Panc1 (cell line): ENCODE measurements at places on chromosomes 6 and 20. TPM values are rescaled to one million over a fixed set of nuclear protein-coding genes. Genes with fewer than 3 reads are reported as not detected.

Gene TREM1
- total RNA-seq: not detected

DNA sequence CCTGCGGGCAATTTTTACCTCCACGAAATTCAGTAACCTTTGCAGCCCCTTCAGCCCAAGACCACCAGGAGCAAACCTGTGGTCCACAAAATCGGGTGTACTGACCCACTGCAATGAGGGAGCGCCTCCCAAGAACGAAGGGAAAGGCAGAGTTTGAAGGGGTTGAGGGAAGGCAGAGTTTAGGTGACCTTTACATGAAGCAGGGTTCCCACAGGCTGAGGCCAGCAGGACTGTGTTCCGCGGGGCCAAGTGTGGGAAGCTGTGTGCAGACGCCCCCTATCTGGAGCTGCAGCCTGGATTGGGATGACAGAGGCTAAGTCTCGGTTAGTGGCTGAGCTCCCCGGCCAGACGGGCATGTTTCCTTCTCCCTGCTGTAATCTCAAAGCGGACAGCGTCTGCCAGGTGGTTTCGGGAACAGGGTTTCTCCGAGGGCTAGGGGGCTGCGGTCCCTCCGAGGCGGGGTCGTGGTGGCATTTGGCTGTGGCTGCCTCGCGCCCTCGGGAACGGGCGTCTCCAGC is 826 bp upstream of the PYGB start:
- peaks cover 34% of the 10 kb centered on the region for H3K4me1 ChIP-seq
- H3K27ac ChIP-seq: peak overlapping the region; percentile 95
- no peak for DNase-seq
- H3K27me3 ChIP-seq: no peaks in the 10 kb centered on the region
- H3K4me3 ChIP-seq: peak overlapping the region; percentile 92

GRCh38 chr6:89290401-89291155 is 24.5 kb downstream of the GABRR2 start:
- H3K4me3 ChIP-seq: no peak overlapping the region
- no peak for DNase-seq
- no peak overlapping the region for H3K27ac ChIP-seq
- H3K27me3 ChIP-seq: no peaks in the 10 kb centered on the region
- H3K4me1 ChIP-seq: no peaks in the 10 kb centered on the region
- no peaks in the 10 kb centered on the region for H3K36me3 ChIP-seq

- H3K4me3 ChIP-seq: no peak overlapping the region
- DNase-seq: no peak
- no peaks in the 10 kb centered on the region for H3K36me3 ChIP-seq
- peaks cover 42% of the 10 kb centered on the region for H3K27me3 ChIP-seq
- no peak overlapping the region for H3K27ac ChIP-seq
Observed at GRCh38 chr6:116533233-116533957, 12.1 kb downstream of the TRAPPC3L start.

DNA sequence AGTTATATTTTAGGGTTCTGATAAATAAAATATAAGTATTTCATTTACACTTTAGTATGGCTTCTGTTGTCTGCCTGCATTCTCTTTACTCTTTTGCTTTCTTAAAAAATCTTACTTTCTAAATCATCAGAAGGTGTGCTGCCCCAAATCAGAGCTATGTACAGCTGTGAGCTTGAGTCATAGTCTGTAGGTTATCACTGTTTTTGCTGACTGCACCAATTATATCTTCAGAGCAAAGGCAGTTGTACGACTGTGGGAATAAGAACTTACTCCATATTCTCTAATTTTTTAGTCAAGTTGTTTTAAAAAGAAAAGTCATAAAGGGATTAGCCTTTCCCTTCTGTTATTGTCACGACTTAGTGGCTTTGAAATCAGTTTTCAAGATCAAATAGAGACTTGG is 1649.0 kb downstream of the HACE1 start:
- no peaks in the 10 kb centered on the region for H3K27me3 ChIP-seq
- no peak overlapping the region for H3K4me3 ChIP-seq
- H3K4me1 ChIP-seq: no peaks in the 10 kb centered on the region
- H3K27ac ChIP-seq: no peak overlapping the region
- no peaks in the 10 kb centered on the region for H3K36me3 ChIP-seq
- DNase-seq: no peak

DNA sequence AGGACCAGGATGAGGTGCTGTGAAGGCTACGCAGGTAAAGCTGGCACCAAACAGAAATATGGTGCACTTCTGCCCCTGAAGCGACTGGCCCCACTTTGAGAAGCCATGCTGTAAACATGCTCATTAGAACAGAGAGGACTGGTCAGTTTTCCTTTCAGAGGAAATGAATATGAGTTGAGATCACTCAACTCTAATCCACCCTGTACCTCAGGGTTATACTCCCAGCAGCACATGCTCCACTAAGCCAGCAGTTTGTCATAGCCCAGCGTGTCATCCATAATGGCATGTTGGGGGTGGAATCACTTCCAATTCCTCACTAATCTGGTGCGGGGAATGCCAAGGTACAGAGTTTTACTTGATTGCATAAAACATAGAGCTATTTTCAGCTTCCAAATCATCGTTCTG is 98.1 kb downstream of the HIVEP2 start:
- no peaks in the 10 kb centered on the region for H3K36me3 ChIP-seq
- peak; percentile 73 for DNase-seq
- no peaks in the 10 kb centered on the region for H3K27me3 ChIP-seq
- peaks cover 50% of the 10 kb centered on the region for H3K4me1 ChIP-seq
- H3K27ac ChIP-seq: peak overlapping the region; percentile 91
- H3K4me3 ChIP-seq: no peak overlapping the region
